Mucosa of gallbladder (tissue), 1 donor: ENCODE measurements at places on chromosomes 7 and 10. TPM values are rescaled to one million over a fixed set of nuclear protein-coding genes. Genes with fewer than 3 reads are reported as not detected.

DNA sequence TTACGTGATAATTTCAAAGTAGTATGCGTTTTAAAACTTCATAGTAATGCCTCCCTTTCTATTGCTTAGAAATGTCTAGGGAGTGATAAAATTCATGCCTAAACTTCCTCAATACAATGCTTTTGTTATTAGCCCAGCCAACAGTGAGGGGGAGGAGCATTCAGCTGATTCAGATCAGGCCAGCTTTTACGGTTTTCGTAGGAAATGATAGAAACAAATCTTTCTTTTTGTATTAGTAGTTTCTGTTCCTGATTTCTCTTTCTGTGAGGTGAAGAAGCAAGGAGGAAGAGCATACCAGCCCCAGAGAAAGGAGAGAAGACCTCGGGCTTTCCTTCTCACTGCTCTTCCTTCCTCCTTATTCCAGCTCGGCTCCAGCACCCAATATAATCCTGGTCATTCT, 35.2 kb upstream of the ITPRID1 start:
- no peak for DNase-seq

Gene FAM241B
- total RNA-seq, result 4.0 TPM

- DNase-seq, result no peak
Observed at GRCh38 chr7:155660059-155660757, 15.7 kb downstream of the RBM33 start.

DNA sequence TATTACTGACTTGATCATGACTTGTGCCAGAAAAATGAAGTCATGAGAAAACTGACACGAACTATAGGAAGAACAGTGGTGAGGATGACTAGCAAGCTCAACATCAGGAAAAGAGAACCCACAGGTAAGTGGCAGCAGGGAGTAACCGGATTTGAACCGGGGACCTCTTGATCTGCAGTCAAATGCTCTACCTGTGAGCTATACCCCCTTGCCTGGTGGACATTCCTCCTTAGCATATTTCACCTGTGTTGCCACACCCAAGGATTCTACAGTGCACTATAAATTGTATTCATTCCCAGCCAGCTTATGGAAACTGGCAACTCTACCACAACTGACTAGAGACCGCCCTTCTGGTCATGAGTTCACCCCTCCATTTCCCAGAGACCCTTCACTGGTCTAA, 97.5 kb upstream of the ZNF746 start:
- DNase-seq, result no peak

Gene TMEM273
- total RNA-seq, result 35.8 TPM

Gene HOXA10
- 0.12 TPM for total RNA-seq

DNA sequence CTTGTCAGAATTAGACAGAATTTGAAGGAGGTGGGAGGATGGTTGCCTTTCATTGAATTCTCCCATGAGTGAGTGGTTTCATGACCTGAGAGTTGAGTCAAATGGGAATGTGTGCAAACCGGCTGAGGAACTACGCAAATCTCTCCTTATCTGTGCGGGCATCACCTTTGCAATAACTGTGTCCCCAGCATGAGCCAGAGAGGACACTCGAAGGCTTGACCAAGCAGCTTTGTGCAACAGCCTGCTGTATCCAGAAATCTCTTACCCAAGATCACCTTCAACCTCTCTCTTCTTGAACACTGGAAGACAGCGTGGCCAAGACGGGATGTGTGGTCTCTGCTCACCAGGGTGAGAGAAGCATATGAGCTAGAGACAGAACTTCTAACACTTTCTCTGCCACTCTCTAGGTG, 93.8 kb upstream of the IKZF1 start:
- no peak for DNase-seq

- DNase-seq, result no peak
Observed at GRCh38 chr7:15245831-15246230, 316.0 kb downstream of the AGMO start.

Gene CALML5
- total RNA-seq, result not detected

Gene WNT8B
- total RNA-seq, result not detected

Gene FAM25C
- not detected for total RNA-seq

DNA sequence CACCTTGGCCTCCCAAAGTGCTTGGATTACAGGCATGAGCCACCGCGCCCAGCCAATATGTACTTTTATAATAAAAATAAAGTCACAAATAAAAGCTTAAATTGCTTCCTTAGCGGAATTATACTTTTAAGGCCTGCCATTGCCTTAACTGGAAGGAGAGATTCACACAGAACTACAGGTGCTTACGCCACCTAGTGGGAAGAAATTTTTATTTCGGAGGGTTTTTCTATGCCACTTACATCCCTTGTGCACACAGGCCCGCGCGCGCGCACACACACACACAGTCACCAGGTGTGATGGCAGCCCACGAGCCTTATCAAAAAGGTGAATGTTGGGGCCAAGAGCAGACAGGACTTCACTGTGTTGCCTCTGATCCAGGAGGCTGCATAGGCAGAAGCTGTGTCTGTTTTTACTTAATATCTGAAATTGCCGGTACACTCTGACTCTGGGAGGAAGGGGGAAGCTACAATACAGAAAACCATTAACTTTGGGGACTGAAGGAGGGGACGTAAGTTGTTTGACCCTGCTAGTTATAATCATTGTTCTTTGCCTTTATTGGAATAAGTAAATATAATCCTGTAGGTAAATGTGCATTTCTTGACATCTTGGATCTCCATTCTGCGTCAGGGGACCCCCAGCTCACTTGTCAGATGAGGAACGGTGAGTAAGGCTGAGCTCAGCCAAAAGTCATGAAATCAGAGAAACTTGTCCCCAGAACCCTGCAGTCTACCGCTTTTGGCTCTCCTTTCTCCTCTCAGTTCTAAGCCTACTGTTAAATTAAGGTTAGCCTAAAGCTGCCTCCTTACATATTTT, 87.1 kb downstream of the SLC16A9 start:
- peak; percentile 25 for DNase-seq

DNA sequence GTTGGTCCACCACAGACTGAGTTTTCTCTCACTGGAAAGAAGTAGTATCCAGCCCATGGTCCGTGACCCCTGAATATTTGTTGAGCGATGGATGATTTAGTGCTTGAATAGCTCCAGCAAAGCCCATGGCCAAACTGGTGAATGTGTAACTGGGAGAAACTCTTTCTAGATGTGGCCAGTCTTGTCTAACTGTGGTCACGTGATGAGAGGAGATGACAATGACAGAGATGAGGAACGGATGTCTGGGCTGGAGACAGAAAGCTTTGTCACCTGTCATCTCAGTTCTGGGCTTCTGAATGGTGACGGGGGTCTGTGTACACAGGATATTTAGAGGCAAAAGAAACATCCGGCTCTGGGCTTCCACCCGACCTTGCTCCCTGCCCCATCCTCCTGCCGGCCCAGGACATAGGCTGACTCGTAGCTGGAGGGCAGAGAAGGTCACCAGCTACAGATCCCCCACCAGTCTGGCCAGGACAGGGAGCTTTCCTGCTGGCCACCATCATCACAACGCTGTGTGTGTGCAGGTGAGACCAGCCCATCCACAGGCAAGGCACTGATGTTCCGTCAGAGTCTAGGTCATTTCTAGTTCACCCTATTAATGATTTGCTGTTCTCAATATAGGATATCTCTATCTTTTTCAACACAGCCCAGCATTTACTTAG, 152.5 kb upstream of the TNS3 start:
- no peak for DNase-seq

- peak; percentile 77 for DNase-seq
Observed at GRCh38 chr7:108094933-108095710, 35.0 kb downstream of the LAMB4 start.

DNA sequence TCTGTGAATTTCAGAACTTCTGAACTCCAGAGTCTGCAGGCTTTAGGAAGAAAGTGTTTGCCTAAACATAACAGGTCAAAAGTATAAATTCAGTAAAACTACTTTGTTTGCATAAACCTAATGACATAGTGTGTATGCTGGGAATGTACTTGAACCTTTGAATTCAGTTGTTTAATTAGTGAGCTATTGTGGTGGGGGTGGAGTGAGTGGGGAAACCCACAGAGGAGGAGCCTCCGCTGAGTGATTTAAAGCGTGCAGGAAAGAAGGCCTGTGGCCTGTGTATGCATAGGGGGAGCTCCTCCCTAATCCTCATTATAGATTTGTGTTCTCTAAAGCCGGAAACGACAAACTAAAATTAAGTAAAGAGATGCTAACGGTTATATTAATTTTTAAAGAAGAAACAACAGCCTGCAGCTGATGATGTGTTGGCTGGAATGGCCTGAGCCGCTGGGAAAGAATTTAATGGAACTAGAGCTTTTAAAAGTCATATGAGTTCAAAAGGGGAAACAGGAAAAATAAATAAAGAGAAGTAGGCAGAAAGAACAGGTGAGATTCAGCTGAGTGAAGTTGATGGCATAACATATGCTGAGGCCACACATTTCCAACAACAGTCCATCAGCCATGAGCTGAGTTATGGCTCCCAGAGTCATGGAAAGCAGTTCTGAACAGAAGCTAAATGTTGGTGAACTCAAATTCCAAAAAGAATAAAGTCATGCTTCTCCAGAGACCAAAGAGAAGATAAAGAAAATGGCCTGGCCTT, 595.0 kb downstream of the GRM8 start:
- no peak for DNase-seq

GRCh38 chr7:52436278-52436677, 599.2 kb upstream of the POM121L12 start:
- DNase-seq, result no peak

DNA sequence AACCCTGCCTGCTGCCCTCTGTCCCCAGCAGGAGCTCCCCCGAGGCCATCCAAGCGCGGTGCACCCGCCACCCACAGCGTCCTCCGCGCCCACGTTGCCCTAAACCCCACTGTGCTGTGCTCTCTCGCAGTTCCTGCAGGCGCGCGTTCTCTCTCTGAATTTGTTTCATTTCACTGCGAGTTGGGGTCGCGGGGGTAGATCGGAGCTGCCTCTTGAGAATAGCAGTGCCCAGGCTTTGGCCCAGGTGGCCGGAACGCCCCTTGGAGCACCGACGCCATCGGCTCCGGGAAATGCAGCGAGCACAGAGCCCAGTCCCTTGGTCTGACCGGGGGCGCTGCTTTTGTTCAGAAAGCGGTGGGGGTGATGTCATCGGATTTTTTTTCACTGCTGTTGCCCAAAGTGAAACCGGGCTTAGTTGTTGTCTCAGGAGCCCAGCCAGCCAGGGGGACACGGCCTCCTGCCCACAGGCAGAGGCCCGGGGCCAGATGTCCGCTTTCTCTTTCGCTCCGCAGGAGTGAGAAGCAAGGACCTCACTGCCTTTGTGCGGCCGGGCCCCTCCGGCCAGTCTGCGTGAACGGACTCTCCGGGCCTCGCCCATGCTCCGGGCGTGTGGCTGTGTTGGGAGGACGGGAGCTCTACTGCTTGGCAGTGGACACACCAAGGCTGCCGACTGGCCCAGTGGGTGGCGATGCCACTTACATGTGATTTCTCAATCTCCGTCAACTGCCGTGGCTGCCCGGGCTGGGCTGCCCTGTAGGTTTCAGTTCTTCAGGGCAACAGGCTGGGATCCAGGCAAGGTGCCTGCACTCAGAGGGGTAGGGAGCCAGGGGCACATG, 43.1 kb downstream of the FOXK1 start:
- DNase-seq, result peak; percentile 66

GRCh38 chr10:80068270-80068669, 10.2 kb upstream of the TMEM254 start:
- DNase-seq, result no peak

DNA sequence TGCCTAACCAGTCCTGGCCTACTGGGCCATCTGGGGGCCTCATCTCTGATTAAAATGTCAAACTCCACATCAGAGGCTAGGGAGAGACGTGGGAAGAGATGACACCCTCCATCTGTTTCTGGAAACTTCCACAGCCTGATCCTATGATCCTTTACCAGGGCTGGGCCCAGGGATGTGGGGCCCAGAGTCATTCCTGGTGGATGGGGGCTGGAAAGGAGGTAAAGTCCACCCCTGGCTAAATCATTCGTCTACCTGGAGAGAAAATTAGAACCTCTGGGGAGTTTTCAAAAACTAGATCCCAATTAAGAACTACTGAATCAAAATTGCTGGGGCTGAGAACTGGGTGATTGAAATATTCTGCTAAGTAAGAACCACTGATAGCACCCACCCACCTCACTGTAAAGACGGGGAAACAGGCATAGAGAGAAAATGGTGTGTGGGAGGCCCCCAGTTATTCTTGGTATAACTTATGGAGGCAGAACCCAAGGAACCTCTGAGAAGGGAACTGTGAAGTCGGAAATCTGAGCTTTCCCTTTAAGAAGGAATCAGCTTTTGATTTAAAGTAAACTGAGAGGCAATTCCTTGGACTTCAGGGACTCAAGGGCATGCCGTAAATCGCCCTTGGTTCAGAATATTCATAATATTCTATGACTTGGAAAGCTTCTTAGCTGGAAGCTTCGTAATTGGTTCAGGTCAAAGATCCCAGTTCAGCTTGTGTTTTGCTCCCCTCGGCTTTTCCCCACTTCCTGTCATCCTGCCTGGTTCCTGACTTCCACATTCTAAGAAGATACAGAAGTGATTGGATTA, 53.1 kb downstream of the PRKAG2 start:
- no peak for DNase-seq

Gene CALCR
- total RNA-seq, result 0.17 TPM

Gene LBX1
- not detected for total RNA-seq

DNA sequence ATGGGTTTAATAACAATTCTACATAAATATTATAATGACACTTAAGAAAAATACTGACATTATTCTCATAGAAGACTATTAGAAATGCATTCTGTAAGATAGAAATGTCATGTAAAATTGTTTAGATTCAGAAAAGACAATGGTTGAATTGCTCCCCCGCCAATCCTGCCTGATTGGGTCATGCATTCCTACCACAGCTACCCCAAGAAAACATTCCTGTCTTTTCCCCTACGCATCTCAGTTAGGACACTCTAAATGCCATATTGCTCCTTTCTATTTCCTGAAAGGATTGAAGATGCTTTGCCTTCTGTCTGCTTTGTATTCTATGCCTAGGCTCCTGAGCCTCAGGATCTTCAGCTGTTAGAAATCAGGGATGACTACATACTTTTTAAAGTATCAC, 109.4 kb downstream of the DGKB start:
- no peak for DNase-seq

DNA sequence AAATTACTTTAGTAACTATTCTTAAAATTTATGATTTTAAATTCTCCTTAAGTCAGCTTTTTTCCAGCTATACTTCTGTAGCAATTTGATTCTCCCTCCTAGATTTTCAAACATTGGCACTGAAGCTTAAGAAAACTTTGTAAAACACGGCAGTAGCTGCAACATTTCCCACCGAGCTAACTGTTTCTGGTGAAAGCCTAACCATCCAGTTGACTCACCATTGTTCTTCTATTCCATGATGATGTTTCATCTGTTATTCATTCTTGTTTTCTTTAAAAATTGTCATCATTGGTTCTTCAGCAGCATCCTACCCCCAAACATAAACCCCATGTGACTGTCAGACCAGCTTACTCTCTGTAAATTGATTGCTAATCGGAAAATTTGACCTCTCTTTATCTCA, 312.3 kb downstream of the DGKB start:
- DNase-seq, result no peak
